NCI-H1092 treated with DMSO at 0.1 percent for 48 hours (cell line): ENCODE measurements at places on chromosomes 1 and 21.

- DNase-seq: no peak
These were observed 433.6 kb upstream of the ZP4 start for GRCh38 chr1:238324211-238324864.

DNA sequence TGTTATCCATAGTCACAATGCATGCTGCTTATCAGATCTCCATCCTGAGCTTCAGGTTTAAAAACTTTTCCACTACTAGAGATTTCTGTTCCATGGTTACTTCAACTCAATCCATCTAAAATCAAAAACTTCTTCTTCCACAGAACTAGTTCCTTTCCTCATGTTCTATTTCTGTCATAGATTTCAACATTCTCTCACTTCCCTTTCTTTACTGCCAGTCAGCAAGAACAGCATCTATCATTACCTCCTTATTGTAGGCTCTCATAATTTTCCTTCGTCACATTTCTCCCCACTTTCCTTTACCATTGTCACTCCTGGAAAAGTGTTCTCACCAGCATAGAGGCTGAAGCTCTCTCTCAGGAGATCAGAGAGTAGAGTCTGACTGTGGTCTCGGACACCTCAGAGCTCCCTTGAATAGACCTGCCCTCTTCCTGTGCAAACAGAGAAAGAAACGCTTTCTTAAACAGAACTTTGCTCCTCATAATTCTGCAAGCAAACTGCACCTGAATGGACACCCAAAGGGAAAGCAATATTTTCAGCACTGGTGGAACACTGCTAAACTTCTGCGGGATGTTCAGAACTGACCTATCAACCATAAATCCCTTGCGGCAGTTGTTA is 48.7 kb upstream of the KIRREL1 start:
- DNase-seq: no peak

DNA sequence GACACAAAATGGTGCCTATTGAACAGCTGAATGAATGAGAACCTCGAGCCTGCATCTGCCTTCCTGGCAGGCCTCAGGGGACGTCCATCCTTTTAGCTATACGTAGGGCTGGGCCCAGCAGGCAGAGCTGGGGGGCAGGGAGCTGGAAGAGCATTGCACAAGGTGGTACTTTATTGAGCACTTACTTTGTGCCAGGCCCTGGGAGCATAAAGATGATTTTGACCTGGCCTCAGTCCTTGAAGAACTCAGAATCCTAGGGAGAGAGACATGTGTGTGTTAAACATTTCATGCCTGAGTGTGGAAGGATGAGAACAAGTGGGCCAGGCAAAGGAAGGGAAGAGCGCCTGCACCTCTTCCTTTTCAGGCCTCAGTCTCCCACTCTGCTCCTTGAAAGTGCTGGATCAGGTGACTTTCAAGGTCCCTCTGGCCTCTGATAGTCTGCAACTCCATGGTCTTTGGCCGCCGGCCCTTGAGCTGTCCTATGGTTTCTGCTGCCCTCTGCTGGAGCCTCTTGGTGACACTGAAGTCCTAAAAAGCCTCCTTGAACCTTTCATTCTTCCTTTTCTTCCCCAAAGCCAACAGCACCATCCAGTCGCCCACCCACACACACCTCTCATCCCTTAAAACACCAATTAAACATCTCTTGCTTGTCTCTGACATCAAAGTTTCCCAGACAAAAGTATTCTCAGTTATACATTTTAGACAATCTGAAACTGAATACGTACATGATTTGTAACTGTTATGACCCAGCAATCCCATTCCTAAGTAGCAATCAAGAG is 3.5 kb upstream of the PEAR1 start:
- DNase-seq: peak; percentile 78

- peak; percentile 52 for DNase-seq
These were observed 321.7 kb upstream of the PROX1 start for GRCh38 chr1:213666113-213666512.

- DNase-seq: no peak
These were observed 158.9 kb upstream of the JUN start for GRCh38 chr1:58942759-58943191.

DNA sequence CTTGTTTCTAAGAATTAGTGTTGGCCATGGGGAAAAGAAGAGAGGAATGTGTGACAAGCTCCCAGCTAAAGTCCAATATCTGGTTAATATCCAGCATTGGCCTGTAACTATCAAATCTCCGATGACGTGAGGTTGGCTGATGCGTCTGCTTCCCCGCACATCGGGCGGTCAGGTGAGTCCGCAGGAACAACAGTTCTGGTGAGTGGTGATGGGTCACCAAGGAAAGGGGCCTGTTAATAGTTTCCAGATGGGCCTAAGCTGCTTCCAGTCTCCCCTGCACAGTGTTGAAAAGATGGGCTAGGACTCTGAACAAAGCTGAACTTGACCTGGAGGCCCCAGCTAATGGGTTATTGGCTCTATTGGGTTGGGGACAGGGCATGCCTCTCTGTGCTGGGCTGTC is 193.1 kb upstream of the EDN2 start:
- no peak for DNase-seq

GRCh38 chr1:43975249-43975961 is 645 bp downstream of the ATP6V0B start:
- DNase-seq: peak; percentile 43

DNA sequence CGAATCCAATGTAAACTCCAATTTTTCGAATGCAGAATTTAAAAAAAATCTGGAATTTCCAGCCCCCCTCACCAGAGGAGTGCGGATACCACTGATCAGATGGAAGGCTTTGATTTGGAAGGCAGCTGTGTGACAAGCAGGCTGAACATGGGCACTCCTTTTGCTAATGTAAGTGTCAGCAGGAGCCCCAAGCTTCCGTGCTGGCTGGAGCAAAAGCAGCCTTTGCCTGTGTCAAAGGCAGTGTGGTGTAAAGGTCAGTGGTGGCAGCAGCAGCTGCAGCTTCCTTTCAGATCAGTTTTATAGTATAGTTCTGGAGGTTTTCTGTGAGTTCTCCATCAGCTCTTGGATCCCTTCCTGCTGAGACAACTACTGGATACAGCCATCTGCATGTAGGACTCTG is 259.9 kb downstream of the CTH start:
- no peak for DNase-seq

DNA sequence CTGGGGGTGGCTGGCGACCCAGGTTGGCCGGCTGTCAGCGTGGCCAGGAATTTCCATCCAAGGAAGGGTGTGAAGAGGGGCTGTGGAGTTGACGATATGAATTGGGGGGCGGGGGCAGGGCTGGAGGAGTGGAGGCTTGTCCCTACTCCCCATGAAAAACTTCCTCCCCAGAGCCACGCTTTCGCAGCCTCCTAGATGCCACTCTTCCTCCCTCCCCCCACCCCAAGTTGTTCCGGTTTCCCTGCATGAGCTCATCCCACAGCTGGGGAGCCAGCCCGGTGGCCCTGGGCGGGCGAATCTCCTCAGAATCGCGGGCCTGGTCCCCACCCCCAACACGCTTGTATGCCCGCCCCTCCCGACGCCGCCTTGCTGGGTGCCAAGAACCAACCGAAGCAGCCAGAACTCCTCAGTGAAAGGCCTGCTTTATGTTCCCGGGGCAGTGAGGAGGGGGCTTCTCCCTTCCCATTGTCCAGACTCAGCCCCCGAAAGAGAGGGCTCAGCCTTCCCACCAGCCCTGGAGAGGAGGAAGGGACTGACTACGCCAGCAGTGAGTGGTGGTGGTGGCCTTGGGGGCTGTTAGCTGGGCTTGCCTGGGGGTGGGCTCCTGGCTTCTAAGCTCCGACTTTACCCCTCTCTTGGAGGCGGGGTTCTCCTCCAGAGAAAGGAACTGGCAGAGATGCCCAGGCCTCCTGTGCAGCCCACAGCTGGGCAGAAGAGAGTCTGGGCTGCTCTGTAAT is 1.8 kb upstream of the CSMD2 start:
- no peak for DNase-seq
